ENCODE measurements at places on chromosomes 7 and 10.

DNA sequence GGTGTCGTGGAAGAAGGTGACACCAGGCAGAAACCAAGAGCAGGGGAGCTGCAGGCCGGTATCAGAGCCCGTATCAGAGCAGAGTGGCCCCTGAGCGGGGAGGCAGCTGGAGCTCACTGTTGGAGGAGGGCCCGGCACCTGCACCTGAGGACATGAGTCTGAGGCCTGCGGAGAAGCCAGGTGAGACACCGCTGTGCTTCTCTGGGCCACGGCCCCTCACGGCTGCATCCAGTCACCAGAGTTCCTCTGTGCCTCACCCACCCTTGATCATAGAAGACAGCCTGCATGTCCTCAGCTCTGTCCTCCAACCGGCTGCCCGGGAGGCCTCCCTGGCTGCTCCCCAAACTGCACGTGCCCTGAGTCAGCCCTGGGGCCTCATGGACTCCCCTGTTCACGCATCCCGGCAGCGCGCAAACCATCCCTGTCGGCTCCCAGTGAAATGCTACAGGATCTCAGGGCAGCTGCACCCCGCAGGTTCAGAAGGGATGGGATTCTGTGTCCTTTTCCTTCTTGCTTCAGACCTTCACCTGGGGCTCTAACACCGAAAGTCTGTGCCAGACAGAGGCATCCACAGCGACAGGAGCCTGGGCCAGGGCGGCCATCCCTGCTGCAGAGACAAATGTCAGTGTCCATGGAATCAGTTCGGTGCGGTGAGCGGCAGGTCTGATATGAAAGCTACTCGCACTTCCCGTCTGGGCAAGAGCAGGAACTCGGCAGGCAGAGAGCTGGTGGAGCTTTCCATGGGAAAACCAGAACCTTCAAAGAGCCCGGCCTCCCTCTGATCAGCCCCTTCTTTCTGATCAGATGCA, 111.9 kb upstream of the FAM20C start:
- DNase-seq, result no peak

DNA sequence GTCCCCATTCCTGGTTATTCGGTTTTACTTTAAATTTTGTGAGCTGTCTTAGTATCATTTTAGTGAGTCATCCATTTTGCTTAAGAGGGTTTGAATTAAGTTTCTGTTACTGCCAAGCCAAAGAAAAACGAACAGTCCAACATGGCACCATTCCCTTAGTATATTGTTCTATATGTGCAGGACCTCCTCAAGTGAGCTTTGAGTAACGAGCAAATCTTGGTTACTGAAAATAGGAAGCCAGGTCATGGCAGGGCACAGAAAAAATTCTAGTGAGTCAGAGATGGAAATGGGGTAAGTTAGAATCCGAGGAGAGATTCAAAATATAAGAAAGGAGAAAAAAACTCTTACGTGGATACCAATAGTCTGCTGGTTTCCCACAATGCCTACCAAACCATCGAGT, 292.9 kb downstream of the BAMBI start:
- DNase-seq, result no peak

DNA sequence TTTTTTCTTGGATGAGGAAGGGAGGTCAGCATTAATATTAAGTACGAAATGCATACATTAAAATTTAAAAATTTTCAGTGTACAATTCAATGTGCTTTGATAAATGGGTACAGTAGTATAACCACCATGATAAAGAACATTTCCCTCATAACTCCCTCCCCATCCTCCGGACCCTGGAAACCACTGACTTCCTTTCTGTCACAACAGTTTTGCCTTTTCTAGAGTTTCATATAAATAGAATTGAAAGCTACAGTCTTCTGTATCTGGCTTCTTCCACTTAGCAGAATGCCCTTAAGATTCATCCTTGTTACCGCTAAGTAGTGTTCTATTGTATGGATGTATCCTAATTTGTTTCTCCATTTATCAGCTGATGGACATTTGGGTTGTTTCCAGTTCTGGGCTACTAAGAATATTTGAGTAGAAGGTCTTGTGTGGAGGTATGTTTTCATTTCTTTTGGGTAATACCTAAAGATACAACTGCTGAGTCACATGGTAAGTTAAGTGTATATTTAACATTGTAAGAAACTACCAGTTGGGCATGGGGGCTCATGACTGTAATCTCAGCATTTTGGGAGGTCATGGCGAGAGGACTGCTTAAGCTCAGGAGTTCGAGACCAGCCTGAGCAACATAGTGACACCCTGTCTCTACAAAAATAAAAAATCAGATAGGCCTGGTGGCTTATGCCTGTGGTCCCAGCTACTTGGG, 30.8 kb downstream of the ABI1 start:
- DNase-seq, result no peak

DNA sequence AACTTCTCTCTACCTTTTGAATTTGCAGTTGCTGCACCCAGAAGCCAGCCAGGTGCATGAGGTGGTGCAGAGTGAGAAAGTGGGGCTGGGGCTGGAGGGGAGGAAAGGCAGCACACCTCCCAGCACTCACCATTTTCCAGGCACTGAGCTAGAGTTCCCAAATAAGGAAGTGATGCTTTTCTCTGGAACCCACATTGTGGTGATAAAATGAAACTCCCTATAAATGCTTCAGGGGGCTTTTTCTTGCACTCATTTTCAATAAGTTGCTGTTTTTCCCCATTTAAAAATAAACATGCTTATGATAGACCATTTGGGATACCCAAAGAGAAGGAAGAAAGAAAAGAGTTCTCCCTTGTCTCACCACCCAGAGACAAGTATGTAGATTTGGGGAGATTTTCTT, 42.8 kb upstream of the TNS3 start:
- DNase-seq, result no peak

Measured in anterior cingulate cortex (tissue), 58 donors.